ENCODE measurements at places on chromosomes 11 and 22.

DNA sequence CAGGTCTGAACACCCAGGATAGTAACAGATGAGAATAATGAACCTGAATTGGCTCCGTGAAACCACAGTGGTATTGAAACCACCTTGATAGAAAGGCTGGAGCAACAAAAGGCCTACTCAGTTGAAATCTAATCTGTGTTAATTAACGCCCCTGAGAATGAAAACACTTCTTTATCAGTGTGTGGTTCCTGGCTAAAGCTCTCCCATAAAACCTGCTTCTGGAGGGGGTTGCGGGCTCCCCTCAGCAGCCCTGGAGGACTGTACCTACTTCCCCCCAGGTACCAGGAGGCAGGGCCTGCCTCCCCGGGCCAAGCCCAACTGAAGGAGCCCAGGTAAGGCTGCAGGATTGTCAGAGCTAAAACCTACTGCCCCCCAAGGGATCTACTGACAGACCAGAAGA is 54.6 kb downstream of the PLEKHA7 start:
- DNase-seq: no peak

- DNase-seq: no peak
Observed at GRCh38 chr11:118068206-118068944, 8.5 kb upstream of the TMPRSS4 start.

- DNase-seq: no peak
Observed at GRCh38 chr22:20084547-20085413, 4.7 kb downstream of the DGCR8 start.

DNA sequence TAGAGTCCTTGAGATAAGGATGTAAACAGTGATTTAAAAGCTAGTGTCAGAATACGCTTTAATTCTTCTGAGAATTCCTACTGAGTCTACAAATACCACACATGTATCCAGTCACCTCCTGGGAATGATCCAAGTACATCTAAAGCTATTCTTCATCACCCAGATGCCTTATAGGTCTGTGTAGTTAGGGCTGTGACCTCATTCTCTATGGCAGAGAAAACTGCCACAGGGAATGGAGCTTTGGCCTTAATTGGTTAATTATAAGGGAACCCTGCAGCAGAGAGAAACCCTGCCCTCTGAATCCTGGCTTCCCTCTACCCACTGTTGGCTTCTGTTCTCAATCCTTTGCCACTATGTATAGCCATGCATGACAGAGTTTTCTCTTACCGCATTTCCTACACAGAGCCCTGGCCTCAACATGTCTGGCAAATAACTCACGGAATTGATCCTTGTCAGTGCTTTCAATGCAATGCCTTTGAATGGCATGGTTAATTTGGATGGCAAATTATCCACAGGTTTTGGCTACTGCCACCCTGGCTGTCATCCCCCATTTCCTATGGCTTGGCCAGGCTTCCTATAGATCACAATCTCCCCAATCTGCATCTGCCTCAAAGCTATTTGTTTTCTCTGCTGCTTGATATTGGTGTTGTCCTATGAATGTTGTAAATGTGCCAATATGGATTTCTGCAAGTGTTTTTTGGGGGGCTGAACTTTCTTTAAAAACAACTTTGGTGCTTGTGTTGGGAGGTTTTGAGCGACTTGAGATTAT is 2.9 kb downstream of the DIXDC1 start:
- no peak for DNase-seq

DNA sequence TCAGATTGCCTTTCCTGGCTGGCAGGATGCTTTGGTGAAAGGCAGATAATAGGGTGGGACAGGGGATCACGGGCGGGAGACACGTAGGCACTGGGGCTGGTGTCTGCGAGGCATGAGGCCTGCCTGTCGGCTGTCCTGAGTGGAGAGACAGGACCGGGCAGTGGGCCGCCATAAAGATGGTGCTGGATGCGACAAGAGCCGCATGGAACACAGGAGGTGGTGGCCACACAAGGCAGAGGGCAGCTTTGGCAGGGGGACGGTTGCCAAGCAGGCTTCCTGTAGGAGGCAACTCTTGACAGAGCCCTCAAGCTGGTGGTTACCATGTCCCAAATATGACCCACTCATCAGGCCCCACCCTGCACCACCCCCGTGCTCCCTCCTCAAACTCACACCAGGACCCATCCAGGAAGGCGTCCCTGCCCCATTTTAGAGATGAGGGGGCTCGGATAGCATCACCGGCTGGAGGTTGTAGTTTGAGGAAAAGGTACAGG is 4.9 kb upstream of the PPARA start:
- DNase-seq: peak; percentile 11

- DNase-seq: peak; percentile 10
Observed at GRCh38 chr11:117832511-117832910, 8.0 kb upstream of the FXYD2 start.

GRCh38 chr11:8315954-8316353 is 52.3 kb upstream of the LMO1 start:
- DNase-seq: no peak

DNA sequence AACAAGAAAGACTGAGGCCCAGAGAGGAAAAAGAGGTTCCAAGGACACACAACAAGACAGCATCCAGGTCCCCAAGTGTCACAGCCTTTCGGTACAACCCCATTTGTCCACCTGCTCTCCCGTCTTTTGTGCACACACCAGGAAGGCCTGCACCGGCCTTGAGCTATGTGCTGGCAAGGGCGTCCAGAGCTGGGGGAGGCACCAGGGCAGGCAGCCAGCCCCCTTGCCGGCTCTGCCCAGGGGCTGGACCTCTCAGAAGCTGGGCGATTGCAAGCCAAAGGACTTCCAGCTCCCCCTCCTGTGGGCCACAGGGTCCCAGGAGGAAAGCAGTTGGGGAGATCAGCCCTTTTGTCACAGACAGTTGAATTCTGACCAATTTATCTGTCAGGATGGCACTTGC is 210.5 kb downstream of the MN1 start:
- peak; percentile 36 for DNase-seq

DNA sequence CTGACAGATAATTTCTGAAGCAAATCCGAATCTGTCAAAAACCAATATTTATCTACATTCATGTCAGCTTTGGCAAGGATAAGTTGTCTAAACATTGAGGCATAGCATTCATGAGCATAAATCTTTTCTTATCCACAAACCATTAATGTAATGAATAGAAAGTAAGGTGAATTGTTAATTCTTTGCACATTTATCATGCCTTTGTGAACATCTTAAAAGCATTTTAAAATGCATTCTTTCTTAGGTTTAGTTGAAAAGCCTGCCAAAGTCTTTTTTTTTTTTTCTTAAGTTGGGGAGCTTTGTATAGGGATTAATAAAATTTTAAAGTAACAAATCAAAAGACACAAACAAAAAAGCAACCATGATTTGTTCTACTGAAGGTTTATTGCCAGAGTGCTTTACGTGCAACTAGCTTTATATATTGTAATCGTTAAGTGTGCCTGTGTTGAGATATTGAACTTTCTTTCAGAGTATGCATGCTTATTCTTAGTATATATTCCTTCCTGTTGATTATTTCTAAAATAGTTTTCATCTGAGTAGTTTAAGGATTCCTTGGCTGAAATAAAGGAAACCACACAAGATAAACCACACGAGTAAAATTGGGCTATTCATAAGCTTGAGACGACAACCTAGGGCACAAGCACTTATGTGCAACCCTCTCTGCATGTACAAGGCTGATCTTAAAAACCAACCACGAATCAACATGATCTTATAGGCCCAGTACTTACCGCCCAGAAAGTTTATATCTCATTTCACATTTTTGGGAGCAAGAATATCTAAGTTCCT is 1110.9 kb upstream of the CNTN5 start:
- DNase-seq: no peak

DNA sequence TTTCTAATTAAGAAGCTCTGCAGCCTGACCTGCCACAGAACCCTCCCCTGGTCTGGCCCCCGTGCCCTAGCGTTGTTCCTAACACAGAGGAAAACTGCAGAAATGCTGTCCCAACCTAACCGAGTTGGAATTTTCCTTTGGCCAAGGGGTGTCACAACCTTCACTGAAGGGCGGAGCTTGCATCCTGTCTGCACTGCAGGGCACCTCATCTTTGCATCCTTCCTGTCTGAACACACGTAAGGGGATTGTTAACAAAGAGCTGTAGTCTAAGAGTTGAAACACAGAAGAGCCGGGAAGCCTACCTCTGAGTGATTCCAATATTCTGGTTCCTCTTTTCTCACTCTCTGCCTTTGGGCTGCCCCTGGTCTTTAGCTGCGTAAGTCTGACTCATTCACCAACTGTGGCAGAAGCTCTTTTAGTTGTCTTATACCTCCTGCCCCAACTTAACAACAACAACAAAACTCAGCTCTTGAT is 1.6 kb downstream of the DIXDC1 start:
- DNase-seq: peak; percentile 51

DNA sequence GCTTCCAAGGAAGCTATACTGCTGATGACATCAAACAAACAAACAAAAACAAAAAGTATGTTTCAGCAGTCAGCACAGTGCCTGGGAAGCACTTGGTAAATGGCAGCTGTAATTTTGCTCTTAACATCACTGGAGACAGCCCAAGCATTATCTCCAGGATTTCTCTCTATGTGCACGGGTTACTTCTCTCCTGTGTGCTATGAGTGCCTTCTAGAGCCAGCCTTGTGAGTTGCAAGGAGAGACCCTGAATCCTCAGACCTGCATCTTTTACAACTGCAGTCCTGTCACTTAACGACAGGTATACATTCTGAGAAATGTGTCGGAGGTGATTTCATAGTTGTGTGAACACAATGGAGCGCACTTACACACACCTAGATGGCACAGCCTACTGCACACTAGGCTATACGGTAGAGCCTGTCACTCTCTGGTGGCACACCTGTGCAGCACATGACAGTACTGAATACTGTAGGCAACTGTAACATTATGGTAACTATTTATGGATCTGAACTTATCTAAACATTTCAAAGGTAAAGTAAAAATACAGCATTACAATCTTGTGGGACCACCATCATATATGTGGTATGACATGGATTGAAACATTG is 662.5 kb upstream of the B3GAT1 start:
- no peak for DNase-seq
